Left colon (tissue), 2 donors: ENCODE measurements at places on chromosomes 3 and 15. TPM values are rescaled to one million over a fixed set of nuclear protein-coding genes. Genes with fewer than 3 reads are reported as not detected.

DNA sequence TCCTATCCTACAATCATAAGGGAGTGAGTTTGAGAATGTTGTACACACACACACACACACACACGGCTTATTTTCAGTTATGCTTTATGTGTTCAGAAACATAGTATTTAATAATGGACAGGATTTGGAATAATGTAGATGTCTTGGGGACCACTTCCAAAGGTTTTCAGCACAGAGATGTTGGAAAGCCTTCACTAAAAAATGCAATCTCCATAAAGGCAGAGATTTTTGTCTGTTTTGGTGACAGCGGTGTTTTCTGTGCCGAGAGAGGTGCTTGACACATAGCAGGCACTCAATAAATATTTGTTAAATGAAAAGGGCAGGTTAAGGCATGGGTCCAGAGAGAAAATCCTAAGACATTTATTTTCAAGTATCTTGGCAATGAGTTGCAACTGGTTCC lies 428.2 kb upstream of the RGMA start:
- DNase-seq: no peak

DNA sequence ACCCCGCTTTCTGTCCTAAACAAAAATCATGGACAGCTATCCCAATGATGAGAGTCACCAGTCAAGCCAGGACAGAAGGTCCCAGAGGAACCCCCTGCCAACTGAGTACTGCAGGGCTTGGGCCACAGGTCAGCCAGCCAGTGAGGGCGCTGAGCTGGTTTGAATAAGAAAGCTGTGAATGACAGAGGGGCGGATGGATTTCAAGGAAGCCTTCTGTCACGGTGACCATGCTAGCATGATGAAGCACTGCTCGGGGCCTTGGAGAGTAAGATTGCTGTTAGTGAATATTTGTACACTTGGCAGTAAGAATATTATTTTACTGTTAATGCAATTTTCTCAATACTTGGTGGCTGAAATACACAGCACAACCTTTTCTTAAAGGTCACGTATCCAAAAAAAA lies 734.0 kb upstream of the NR2F2 start:
- DNase-seq: no peak

DNA sequence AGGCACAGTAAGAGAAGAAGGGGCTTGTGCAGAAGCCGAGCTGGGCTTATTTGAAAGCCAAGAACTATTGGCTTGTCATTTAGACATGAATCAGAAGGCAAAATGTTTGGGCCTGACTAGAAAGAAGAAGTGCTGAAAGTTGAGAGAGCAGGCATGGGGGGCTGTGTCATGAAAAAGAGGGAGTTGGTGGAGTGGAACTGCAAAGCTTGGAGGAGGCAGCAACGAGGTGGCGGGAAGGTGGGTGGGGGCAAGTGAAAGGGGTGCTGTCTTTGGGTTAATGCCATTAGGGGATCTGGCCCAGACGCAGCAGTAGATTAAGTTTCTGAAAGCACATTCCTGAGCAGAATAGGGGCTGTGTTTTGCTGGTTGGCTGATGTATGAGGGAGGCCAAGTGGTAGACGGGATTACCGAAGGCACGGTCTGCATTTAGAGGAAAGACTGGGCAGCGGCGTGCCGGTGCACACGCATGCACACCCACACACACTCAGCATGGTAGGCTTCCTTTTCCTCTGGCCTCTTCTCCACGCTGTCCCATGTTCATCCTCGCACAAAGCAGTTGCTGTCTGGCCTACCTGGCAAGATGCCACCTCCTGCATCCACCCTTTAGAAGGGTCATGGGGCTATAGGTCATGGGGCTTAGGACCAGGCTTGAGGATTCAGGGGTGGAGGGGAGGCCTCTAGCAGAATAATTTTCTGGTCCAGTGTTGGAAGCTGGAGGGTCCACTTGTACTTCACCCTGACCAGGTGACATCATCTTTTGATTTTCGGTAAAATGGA lies 43.0 kb downstream of the BOC start:
- no peak for DNase-seq

DNA sequence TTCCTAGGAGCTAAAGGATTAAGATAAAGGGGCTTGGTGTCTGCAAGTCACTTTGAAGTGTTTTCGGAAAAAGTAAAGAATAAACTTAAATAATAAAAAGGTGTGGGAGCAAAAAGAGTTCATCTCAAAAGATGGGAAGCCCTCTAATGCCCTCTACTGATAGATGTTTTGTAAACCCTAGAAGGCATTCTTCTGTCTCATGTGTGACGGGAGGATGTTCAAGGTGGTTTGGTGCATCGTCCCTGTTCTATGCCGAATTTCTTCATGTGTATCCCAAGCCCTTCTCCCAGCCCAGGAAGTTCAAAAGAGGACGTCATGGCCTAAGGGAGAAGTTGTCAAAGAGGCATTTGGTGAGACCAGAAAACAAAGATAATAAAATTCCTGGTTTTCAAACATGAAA lies 37.2 kb downstream of the CCK start:
- no peak for DNase-seq

GRCh38 chr15:58392611-58393161 lies 39.1 kb upstream of the LIPC start:
- DNase-seq: peak; percentile 18

DNA sequence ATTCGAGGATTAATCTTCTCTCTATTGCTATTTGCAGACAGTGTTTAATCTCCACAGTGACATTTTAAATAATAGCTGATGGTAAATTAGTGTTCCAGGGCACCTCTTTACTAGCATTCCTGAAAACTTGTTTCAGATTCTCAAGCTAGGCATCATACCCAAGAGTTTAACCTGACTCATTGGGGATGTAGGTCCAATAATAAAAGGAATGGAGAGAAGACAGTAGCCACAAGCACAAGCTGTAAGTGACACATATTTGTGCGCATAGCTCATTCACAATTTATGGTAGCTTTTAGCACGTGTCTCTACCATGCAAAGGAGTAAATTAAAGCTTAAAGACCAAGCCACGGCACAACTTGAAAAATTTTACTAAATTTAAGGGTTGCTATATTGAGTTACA lies 171.3 kb upstream of the FAM3D start:
- DNase-seq: no peak

TIMP4 gene
- 2.8 TPM for total RNA-seq

GRM2 gene
- not detected for total RNA-seq
